ENCODE measurements at places on chromosomes 1 and 21. TPM values are rescaled to one million over a fixed set of nuclear protein-coding genes. Genes with fewer than 3 reads are reported as not detected.

The PLA2G2D gene
- total RNA-seq: not detected

The ECM1 gene
- total RNA-seq: 135 TPM

The MTF2 gene
- total RNA-seq: 30.7 TPM

The PKP1 gene
- total RNA-seq: not detected

The TPTE gene
- 1.2 TPM for total RNA-seq

The CD1E gene
- total RNA-seq: not detected

The OR2T33 gene
- not detected for total RNA-seq

The THEM5 gene
- total RNA-seq: not detected

GRCh38 chr1:43312663-43313515 is 12.1 kb downstream of the TIE1 start:
- DNase-seq: no peak

DNA sequence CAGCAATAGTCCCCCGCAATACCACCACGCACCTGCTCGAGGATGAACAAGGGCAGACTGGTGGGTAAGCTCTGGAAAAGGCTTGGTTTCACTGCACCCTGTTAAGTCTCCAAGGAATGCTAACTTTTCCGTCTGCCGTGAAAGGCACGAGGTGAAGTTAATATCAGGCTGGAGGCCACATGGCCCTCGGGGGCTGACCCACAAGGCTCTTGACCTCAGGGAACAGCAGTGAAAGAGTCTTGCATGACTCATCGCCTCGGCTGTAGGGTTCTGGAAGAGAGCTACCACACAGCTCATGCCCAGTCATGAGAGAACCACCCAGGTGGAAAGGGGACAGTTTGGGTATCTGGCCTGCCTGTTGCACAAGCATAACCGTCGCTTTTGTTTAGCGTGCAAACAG is 24.7 kb downstream of the SCCPDH start:
- DNase-seq: peak; percentile 38

GRCh38 chr1:21514245-21514644 is 5.0 kb downstream of the ALPL start:
- DNase-seq: no peak

GRCh38 chr1:225257081-225257480 is 170.8 kb downstream of the LBR start:
- DNase-seq: no peak

DNA sequence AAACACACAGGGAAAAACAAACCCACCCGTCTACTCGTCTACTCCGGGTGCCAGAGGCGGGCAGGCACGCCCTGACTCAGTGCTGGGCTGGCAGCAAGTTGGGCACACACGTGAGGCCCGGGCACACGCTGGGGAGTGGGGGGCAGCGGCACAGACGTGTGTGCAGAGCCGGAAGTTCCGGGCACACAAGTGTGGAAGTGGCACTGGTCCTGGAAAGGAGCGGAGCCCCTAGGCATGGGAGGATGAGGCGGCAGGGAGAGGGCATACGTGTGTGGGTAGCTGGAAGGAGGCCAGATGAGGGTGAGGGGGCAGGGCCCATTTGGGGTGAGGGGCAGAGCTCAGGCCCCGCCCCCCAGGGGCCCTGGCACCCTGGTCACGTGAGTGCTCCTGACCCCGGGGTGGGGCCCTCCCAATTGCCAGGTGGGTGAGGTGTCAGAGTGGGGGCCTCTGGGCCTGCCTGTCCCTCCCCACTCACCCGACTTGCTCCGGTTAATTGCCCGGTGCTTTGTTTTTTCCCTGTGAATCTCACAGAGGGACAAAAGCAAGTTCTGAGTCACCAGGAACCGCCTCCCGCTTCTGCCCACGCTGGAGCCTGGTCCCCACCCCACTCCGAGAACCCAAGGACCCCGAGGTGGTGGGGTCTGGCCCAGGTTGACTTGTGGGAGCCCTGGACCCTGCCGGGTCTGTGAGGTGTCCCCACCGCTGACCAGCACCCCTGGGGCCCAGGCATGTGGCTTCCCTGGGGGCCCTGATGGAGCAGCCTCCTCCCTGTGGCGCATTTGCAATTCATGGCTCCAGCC is 104.8 kb upstream of the CASZ1 start:
- peak; percentile 42 for DNase-seq

DNA sequence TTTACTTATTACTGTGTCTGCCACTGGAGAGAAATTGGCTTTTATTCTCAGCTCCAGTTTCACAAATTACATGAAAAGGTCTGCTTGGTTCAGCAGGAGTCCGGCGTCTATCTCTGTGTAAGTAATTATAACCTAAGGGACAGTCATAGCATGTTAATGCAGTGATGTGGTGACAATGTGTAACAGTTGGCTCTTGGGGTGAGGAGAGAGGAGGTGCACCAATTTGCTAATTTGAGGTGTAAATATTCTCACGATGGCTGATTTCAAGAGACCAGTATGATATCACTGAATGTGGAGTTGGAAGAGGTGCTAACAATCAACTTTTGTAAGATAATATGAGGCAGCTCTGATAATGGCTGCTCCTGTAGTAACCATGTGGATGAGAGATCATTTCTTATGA is 86.1 kb downstream of the CTH start:
- no peak for DNase-seq

DNA sequence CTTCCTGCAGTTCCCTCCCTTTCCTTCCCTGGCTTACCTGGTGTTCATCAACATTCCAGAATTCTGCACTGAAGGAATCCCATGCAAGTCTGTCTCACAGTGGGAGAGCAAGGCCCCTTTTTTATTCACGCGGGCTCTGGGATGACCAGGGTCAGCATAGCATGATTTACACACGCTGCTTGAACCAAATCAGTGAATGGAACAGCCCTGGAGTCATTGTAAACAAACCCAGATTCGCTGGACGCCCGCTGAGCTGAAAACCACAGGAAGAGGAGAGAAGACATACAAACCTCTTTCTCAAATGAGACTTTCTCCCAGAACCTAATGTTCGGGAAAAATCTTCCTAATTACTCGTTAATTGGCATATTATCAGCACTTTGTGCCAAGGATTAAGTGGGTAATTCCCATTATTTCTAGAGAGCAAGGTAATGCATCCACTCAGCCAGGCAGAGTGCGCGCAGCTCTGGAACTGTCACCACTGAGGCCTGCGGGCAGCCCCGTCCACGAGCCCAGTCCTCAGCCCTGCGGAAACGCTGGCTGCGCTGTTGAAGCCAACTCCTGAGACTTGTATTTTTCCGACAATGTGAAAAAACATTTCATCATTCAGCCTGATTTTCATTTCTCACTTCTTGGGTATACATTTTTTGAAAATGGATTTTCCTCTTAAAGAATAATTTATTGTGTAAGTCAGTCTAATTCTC is 140.0 kb downstream of the ETS2 start:
- DNase-seq: peak; percentile 62

- no peak for DNase-seq
These were observed 48.5 kb upstream of the S1PR1 start for GRCh38 chr1:101188331-101188730.

DNA sequence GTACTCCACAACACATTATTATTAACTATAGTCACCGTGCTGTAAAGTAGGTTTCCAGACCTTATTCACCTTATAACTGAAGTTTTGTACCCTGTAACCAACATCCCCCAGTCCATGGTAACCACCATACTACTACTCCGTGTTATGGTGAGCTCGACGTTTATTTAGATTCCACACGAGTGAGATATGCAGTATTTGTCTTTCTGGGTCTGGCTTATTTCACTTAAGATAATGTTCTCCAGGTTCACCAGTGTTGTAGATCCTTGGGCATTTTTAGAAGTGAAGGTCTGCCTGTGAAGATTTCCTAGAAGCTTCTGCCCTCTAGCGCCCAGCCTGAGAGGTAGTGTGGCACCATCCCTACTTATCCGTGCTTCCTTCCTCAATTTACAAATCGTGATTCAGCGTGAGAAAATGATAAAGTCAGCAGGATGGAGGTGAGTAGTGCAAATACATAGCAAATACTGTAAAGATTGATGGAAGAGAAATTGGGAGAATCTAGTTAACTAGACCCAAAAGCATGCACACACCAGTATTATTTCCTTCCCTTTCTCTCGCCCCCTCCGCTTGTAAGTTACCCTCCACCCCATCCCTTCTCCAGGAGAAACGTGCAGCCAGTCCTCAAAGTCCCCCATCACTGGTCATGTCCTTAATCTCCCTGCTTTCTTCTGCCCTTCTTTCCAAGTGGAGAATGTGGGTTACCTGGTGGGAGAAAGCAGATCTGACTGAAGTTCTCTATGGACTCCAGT is 36.0 kb upstream of the DISC1 start:
- peak; percentile 62 for DNase-seq

DNA sequence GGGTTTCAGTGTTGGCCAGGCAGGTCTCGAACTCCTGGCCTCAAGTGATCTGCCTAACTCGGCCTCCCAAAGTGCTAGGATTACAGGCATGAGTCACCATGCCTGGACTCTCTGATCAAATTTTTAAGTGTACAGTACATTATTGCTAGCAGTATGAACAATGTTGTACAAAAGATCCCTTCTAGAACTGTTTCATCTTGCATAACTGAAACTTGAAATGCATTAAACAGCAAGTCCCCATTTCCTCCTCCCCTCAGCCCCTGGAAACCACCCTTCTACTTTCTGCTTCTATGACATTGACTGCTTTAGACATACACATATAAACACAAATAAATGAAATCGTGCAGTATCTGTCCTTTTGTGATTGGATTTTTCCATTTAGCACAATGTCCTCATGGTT is 463.4 kb downstream of the PTPRC start:
- DNase-seq: no peak

GRCh38 chr21:27713154-27714109 is 746.5 kb upstream of the ADAMTS5 start:
- DNase-seq: no peak

DNA sequence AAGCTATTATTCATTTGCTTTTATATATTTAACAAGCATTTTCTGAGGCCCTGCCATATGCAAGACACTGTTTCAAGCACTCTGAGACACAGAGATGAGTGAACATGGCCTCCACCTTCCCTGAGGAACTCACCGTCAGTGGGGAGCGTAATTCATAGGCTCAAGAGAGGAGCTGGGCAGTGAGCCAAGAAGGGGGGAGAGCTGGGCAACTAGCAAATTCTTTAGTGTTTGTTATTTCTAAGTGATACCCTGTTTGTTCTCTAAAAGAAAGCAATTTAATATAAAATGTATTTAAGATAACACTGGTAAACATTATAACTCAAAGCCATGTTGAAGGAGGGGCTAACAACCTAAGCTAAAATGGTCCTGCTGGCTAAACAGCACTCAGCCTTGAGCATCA is 119.2 kb upstream of the NGF start:
- no peak for DNase-seq

DNA sequence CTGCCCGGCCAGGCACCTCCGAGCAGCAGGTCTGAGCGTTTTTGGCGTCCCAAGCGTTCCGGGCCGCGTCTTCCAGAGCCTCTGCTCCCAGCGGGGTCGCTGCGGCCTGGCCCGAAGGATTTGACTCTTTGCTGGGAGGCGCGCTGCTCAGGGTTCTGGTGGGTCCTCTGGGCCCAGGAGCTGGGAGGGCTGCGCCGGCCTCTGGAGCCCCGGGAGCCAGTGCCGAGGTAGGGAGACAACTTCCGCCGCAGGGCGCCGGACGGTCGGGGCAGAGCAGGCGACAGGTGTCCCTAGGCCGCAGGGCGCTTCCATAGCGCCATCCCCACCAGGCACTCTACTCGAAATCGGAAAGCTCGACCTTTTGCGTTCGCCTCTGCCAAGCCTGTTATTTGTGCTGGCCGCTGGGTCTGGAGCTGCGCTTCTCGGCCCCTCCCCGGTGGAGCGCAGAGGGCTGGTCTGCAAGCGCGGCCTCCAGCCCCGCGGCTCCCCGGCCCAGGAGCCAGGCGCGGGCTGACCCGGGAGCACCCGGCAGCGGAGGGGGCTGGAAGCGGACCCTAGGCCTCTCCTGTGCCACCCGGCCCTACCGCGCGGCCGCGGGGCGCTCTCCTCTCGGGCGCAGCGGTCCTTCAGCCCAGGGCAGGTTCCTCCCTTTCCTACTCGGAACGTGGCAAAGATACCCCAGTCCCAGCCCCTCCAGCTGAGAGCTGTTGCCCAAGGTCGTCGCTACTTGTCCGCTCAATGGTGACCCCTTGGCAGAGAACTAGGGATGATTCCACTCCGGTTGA is 2.2 kb downstream of the SIM2 start:
- no peak for DNase-seq

GRCh38 chr1:8255712-8256111 is 62.2 kb upstream of the SLC45A1 start:
- no peak for DNase-seq

DNA sequence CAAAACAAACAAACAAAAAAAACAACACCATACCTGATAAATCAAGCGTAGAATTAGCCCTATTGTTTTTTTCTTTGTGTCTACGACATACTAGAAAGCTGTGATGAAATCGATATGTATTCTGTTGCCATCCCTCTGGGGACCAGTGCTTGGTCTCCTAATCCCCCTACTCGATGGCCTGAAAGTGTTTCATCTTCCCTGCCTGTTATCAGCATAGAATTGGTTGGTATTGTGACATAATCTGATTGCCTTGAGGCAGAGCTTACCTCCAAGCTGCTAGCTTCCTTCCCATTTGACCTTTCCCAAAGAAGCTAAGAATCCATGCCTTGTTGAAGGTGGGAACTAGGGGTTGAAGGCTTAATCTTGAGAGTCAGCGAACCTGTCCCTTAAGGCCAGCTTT is 40.7 kb upstream of the PIGV start:
- no peak for DNase-seq

DNA sequence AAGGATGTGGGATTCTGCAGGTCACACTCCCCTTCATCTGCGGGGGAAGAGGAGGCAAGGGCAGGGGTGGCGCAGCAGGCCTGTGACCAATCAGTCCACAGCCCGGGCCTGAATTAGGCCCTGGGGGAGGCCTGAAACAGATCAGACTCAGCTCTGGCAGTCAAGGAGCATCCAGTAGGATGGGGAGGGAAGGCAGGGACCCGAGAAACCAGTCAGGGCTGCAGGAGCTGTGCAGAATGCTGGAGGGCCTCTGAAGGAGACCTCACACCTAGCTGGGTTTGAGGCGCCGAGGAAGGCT is 12.7 kb downstream of the TNNT2 start:
- DNase-seq: no peak

GRCh38 chr1:160579216-160579701 is at the start of gene CD84:
TSS of gene CD84 (minus strand) at chr1:160579496. CDS start at chr1:160579437, 59 bp downstream.
- no peak for DNase-seq

DNA sequence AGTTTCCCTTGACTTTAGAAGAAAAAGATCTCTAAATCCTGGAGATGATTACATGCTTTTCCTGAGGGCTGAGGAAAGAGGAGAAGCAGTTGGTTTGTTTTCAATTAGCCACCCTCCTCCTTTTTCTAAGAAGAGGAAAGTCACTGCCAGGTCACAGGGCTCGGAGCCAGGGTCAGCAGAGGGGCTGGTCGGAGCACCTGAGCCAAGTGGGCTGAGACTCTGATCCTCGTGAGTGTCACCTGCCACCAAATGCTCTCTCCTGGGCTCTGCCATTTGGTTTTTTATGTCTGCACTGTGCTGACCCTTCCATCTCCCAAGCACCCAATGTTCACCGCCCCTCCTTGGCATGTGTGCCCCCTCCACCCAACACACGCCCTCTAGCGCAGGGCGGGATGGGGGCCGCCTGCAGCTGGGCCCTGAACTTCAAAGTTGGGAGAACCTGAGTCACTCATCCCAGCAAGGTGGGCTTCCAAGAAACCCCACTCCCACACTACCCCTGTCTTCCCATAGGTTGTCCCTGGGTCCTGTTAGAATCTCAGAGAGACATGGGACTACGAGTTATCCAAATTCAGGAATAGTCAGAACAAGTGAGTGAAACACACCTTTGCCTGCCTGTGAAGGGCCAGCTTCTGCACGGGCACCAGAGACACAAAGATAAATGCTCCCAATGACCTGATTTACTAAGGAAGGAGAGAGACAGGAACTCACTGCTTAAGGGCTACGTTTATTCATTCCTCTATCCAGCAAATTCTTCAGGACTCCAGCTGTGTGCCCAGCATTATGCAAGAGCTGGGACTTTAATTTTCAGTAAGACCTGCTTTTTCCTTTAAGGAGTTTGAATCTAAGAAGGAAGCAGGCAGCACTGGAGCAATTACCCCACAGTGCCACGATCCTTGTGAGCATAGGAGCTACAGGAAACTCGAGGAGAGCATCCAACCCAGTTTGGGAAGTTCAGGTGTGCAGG is 127.5 kb downstream of the RHOU start:
- no peak for DNase-seq
